ENCODE measurements at places on chromosomes 4 and X.

DNA sequence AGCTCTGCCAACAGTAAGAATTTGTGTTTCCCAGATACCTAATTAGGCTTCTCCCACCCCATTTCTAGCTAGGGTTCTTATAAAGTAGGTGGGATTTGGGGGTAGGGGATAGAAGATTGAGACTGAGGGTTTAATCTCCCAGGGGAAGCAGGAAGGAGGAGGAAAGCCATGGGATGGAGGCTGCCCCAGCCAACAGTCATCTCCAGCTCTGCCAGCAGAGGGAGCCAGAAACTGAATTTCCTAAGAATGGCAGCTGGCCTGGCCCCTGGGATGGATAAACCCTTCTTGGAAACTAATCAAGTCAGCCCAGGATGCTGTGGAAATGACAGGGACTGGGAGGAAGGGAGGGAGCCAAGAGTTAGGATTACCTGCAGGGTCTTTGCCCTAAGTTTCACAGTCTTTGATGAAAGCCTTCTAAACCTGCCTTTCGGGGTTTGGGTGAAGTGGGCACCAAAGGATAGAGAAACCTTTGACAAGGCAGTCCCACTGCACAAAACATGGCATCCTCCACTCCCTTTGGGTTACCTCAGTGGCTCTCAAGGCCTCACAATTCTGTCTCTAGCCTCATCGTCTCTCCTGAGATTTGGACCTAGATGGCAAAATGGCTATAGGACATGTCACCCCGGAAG lies 6.7 kb upstream of the ERCC6L start:
- DNase-seq = no peak

DNA sequence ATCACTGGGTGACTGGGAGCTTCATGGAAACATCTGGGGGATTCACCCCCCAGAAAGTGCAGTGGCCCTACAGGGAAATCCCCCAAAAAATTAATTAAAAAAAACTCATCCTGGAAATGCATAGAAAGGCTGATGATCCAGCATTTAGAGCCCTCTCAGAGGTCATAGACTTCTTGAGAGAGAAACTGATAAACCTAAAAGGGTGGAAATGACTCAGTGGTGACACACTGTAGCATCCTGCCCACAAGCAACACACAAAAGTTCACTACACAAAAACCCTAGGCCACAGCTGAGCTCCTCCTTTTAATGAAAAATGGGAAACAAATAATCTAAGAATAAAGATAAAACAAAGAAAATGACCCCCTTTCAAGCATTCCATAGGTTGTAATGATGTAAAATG lies 911.5 kb downstream of the GLUD2 start:
- no peak for DNase-seq

DNA sequence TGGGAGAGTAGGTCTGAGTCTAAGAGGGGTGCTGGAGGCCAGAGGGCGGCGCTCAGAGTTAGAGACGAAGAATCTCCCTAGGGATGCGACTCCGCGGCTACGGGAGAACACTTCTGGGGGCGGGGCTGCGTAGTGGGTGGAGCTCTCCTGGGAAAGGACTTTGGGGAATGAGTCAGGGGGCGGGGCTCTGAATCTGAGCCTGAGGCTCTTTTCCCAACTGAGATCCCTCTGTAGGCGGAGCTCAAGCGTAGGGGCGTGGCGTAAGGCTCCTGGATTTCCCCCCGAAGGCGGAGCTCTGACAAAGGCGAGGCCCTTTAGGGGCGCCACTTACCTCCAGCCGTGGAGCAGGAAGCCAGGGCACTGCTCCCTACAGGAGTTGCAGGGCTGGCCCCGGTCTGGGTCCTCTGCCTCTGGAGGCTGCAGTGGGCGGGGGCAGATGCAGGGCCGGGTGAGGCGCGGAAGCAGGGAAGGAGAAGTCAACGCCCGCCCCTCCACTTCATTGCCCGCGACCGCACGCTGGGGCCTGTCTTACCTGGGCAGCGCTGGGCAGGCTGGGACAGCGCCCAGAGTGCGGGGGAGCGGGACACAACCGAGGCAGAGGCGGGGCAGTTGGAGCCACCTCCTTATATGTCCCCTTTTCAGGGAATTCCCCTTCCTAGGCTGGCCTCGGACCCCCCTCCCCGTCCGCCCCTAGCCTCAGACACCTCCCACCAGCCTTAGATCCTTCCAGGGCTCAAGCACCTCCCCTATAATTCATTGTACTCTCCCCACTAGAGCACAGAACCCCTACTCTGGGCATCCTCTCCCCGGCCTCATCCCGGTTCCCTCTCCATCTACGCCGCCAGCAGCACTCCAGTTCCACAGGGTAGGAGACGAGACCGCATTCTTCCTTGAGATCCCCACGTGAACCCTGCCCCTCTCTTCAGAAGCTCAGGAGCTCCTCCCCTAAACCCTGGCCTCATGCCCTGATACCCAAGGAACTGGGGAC lies 1.6 kb downstream of the PRICKLE3 start:
- DNase-seq = no peak

GRCh38 chrX:153400146-153401132 lies 711 bp downstream of the PNMA6E start:
- peak; percentile 29 for DNase-seq

DNA sequence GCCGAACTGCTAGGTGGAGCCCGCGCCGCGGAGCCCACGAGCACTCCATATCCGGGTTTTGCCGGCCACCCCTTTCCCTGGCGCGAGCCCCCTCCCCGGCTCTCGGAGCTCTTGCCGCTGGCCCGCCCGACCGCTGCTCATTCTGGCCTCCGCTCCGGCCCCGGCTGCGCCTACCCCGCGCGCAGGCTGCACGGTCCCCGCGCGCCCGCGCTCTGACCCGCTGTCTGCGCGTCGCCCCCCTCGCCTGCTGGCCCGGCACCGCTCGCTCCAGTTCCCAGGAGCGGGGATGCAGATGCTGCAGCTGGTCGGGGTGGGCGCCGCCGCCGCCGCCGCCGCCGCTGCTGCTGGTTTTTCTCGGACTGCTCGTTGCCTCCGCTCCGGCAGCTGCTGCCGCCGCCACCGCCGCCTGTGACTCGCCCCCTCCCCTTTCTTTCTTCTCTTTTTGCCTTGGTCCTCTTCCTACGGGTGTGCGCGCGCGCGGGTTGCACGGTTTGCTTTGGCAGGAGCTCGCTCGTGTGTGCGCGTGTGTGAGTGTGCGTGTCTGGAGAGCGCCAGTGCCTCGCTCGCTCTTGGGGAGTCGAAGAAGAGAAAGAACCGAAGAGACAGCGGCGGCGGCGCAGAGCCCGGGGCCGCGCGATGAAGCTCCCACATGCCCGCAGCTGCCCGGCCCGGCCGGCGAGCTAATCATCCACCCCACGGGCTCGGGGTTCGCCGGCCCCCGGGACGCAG lies at the start of gene ADGRL3:
ADGRL3 (plus strand) TSS at position 140 of the 729 bp plus-strand sequence.
- DNase-seq = no peak

DNA sequence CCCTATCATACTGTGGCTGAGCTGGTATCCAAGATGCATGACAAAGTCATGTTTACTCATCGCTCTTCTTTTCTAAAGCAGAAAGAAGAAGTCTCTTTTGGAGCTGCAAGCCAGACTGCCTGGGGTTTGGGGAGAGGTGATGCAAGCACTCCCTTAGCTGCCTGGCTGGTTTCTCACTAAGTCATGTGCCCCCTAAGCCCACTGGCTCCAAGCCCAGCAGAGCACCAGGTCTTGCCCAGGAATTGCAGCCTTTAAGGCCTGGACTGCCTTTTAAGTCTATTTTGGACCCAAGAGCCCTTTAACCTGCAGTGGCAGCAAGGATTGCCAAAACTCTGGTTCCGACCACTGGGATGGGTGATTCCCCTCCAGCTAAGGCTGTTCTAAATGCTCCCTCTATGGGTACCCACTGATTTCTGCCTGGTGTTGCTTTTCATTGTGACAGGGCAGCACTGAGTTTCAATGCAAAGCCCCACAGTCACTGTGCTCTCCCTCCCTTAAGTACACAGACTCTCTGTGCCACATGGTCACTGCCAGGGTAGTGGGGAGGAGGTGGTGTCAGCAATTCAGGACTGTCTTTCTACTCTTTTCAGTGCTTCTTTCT lies 548.6 kb downstream of the TLL1 start:
- DNase-seq = no peak

- DNase-seq = no peak
Observed at GRCh38 chr4:3475041-3475712, 12.1 kb downstream of the DOK7 start.

GRCh38 chr4:110640576-110640975 lies 17.7 kb upstream of the PITX2 start:
- DNase-seq = no peak

- DNase-seq = no peak
Observed at GRCh38 chr4:85672959-85673358, 198.0 kb downstream of the ARHGAP24 start.

All from activated CD8-positive, alpha-beta memory T cell treated with anti-CD3 and anti-CD28 coated beads for 48 hours (primary cell).